ENCODE measurements at places on chromosomes 2 and 18.
A peak's percentile ranks its signal among the peaks of the same experiment; 100 is the strongest.

- DNase-seq: peak; percentile 21
Observed at GRCh38 chr2:118371515-118371914, 283.2 kb downstream of the INSIG2 start.

DNA sequence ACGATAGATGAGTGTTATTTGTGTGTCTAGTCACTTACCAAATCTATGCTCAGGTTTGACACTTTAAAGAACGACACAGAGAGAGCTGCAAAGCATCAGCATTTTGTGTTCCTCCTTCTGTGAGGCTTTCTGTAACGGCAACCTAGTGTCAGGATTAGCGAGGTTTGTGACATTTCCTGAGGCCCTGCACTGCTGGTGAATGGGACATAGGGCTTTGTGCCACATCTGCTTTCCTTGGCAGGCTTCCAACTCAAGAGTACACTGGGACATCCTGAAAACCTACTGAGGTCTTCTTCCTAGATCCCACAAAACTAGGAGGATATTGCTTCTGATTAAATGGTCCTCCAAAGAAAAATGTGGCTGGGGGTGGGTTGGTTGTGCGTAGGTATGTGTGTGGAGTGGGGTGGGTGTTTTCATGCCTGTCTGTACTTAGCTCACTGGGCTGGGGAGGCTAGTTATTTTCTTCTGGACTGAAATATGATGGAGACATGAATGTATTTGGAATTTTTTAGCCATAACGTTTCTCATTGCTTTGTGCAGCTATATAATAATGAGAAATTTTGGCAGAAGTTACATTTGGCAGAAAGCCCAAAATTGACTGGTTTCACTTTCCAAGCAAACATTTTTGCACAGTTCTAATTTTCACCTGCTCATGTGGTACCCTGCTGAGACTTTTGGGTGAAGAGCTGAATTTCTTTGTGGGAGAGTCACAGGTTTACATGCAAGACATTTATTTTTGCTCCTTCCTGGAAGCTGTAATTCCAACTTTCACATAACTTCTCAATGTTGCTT, 308.4 kb downstream of the XIRP2 start:
- no peak for DNase-seq

DNA sequence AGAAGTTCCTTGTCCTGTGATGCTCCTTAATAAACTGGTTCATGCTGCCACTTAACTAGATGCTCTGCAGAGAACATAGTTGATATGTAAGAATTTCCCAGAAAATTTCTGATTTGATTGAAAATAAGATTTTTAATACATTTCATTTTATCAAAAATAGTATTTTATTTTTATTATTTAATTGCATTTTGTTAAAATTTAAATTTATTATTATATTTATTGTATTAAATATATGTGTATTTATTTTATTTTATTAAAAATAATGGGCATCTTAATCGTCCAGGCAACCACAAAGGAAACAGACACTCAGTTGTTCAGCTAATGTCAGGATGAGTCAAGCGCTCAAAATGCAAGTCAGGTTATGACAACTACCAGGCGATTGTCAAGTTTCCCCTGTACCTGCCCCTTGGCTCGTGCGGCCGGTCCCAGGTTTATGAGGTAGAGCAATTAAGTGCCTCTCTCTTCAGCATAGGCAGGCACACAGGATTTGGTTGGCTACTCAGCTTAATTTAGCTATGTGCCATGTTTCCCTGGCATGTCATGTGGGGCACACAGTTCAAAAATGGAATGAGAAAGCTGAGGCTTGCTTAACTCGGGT, 361.2 kb downstream of the RND3 start:
- DNase-seq: no peak

DNA sequence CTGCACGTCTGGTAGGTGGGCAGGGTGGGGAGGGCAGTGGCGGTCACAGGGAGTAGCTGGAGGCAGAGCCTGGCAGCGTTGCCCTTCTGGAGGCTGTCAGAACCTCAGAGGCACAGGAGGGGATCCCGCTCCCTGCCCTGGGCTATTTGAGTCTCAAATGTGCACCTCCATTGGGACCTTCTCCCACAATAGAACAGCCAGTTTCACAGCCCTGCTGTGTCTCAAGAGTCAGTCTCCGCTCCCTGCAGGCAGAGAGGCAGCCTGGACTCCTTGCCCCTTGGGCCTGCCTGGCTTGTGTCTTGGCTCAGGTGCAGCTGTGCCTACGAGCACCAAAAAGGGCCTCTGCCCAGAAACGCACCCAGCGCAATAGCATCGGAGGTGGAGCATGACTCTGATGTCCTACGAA, 57.4 kb downstream of the FAM168B start:
- DNase-seq: no peak

GRCh38 chr18:49177812-49178211, 227.0 kb upstream of the SMAD7 start:
- no peak for DNase-seq

GRCh38 chr2:231666171-231667095, 41.9 kb upstream of the PTMA start:
- DNase-seq: peak; percentile 99

- no peak for DNase-seq
Observed at GRCh38 chr2:239500574-239501550, 100.0 kb upstream of the HDAC4 start.

- no peak for DNase-seq
Observed at GRCh38 chr2:26633351-26633945, 7.7 kb downstream of the CIB4 start.

GRCh38 chr18:42736074-42736473, 379.4 kb downstream of the RIT2 start:
- no peak for DNase-seq

- no peak for DNase-seq
Observed at GRCh38 chr2:43152741-43153647, 73.4 kb downstream of the ZFP36L2 start.

- DNase-seq: no peak
Observed at GRCh38 chr2:196066291-196067087, 2.1 kb downstream of the DNAH7 start.

DNA sequence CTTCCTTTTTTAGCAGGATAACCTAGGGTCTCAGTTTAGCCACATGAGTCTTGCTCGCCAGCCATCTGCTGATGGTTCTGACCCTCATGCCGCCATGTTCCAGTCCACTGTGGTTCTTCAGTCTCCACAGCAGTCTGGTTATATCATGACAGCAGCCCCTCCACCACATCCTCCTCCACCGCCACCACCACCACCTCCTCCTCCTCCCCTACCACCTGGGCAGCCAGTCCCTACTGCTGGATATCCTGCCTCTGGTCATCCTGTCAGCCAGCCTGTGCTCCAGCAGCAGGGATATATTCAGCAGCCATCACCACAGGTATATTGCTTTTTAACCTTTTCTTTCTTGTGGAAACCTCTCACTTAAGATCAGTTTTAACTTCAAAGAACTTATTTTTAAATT, 89.9 kb upstream of the UBXN4 start:
- no peak for DNase-seq

DNA sequence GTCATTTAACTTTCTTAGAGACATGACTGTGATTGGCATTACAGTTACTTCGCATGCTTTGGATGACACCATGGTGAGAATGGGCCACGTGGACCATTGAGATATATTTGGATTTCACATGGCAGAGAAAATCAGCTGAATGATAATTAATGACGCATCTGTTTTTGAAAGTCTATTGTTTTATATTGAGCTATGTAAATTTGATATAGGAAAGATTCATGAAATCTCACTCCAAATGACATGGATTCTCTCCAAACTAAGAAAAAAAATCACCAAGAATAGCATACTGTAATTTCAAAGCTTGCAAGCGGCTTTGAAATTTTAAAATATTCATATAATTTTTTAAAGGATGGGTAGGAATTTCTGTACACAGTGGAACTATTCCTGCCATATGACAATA, 163.7 kb downstream of the SH3BP4 start:
- DNase-seq: no peak

DNA sequence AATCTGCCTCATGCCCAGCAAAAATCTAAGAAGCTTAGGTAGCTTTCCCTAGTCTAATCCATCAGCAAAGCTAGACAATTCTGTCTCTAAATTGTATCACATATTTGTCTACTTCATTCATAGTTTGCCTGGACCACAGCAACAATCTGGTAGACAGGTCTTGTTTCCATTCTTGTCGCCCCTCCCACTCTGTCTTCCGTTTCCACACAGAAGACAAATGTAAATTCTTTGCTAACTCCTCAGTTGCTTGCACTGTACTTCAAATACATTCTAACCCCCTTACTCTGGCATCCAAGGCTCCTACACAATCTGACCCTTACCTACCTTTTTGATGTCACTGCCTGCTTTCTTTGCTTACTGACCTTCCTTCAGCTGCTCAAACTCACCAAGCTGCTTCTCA, 40.1 kb downstream of the THUMPD2 start:
- no peak for DNase-seq

All from NCI-H510A (cell line).